ENCODE measurements at places on chromosomes 3 and 15.
A peak's percentile ranks its signal among the peaks of the same experiment; 100 is the strongest.

- no peak for DNase-seq
These were observed 326.9 kb downstream of the UACA start for GRCh38 chr15:70436428-70436827.

DNA sequence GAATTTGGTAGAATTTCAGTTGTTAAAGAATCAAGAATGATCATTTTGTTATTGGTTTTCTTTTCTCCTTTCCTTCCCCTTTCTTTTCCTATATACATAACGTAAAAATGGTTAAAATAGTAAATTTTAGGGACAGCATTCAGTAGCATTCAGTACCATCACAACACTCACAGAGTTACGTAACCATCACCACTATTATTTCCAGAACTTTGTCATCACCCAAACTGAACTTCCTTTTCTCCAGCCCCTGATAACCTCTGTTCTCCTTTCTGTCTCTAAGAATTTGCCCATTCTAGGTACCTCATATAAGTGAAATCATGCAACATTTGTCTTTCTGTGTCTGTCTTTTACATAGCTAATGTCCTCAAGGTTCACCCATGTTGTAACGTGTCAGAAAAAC is 165.3 kb downstream of the AKAP13 start:
- no peak for DNase-seq

DNA sequence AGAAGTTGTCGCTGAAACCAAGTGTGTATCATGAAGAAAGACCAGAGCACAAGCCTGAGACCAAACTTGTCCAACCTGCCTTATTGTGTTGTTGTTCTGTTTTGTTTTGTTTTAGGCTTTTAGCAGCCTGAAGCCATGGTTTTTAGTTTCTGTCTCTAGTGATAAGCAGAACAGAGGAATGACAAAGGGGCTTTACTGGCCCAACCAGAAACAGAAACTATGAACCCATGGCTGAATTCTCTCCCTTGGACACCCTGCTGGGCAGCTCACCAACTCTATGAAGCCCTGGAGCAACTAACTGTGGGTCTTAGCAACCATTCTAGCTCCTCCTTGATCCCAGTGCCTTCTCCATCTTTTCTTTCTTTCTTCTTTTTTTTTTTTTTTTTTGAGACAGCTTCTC is 30.3 kb downstream of the HCLS1 start:
- no peak for DNase-seq

DNA sequence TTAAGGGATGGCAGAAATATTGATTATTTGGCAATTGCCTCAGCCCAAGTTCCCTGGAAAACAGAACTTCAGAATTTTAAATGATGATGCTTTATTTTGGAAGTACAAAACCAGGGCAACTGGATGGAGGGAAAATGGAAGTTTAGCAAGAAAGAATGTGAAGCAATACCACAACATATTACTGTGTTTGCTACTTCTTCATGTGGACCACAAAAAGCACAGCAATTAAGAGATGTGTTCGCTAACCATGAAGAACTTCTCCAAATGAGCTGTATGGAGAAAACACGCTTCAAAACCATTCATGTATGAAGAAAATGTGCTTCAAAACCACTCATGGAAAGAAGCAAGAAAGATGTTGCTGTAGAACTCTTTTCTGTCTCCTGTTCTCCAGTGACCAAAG is 64.7 kb upstream of the ARL6 start:
- no peak for DNase-seq

DNA sequence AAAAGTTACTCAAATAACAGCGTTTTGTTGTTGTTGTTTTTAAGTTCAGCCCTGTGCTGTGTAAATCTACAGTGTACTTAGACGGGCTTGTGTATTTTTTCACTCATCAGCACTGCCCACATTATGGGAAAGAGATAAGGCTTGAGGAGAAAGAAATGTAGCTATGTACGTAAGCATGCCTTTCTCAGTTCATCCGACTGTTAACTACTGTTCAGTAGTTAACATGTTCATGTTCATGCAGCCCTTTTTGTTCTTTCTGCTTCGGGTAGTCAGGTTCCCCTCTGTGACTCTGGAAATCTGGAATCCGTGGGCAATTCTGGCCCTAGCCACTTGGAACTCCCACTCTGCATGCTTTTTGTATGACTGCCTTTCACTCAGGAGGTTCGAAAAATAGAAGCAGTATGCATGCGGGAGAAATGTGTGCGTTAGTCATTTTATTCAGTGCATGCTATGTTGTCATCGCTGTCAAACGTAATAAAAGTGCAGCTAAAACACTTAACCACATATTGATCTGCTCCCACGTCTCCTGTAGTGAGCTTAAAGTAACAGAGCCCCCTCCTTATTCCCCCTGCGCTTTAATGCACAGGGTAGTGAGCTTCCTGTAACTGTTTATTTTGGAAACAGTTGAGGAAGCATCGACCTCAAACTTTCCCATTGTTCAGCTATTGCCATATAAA is 283.1 kb upstream of the NR2F2 start:
- peak; percentile 91 for DNase-seq

DNA sequence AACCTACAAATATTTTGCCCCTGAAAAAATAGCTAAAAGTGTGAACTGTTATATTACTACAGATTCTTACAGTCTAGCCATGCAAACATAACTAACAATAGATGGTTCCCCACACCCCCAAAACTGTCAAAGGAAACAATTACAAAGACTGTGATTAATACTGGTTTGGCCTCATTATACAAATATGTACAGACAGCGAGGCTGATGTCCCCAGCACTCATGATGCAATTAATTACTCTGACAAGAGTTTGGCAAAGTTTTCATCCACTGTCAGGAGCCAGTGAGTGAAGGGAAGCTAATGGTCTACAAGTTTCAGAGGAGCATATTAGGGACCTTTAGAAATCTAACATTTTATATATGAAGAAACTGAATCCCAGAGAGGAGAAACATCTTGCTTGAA is 61.0 kb downstream of the HMG20A start:
- DNase-seq, result peak; percentile 66

DNA sequence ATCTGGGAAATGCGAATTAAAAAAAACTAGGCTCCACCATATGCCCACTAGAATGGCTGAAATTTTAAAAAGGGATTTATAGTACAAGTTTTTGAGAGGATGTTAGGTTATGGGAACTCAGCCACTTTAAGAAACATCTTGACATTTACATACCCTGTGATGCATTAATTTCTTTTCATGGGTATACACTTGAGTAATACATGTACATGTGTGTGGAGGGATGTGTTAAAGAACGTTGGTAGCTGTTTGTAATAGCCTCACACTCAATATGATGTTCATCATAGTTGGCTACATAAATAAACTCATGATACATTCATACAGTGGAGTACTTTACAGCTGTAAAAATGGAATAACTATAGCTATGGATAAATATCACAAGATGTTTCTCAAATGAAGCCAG is 40.9 kb downstream of the MEF2A start:
- no peak for DNase-seq

GRCh38 chr15:68764090-68764489 is 56.6 kb downstream of the ANP32A start:
- DNase-seq, result no peak

DNA sequence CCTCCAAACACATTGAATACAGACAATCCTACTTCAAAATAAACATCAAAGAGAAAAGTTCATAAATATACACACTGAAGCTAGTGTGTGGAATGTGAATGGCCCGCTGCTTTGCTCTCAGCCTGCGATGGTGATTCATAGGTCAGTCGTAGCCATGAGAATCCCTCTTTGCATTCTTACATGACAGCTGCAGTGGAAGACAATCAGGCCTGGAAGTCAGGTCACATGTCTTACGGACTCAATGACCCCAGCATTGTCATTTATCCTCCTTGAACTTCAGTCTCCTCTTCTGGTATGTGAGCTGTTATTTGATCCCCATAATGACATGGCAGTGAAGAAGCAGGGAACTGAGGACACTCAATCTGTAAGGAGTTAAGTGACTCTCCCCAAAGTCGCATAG is 217.8 kb upstream of the EOMES start:
- peak; percentile 86 for DNase-seq

DNA sequence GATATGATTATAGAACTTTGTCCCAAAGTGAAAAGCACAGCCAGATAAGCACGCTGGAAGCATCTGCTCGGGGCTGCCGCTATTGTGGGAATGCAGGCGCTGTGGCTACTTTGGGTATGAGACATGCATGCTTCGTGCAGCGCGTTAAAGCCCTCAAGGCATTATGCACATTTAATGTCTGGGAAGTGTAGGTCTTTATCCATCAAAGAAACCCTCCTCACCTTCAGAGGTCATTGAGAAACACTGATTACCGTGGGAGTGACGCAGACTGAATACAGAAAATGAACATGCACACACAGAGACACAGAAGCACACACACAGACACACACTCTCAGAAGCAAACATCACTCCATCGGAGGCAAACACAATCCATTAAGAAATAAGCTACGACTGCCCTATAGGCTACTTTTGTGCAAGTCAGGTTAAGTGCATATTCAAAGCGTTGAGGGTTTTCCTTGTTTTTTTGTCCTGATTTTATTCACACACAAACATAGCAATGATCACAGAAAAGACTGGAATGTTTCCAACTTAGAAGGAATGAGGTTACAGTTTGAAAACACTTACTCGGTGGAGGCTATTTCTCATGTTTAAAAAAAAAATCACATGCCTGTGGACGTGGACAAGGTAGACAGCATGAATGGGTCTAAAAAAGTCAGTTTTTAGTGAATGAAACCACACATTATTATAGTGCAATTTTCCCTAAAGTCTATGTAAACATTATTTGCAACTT is 68.5 kb downstream of the PLCH1 start:
- DNase-seq, result peak; percentile 29

DNA sequence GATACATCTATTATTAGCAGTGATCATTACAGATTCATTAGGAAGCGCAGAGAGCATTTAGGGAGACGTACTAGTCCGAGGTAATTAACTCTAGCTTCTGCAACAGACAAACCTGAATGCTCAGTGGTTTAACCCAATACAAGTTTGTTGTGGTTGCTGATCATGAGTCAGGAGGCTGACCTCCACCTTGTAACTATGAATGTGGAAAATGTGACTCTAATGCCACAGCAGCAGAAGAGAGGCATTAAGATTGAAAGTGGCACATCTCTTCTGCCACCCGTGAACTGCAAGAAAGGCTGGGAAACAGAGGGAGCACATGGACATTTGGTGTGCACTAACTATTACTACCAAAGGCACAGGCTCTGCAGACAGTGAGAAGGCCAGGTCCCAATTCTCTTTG is 71.2 kb upstream of the C3orf80 start:
- peak; percentile 23 for DNase-seq

GRCh38 chr15:31237043-31237324 is 89.7 kb upstream of the KLF13 start:
- DNase-seq, result no peak

DNA sequence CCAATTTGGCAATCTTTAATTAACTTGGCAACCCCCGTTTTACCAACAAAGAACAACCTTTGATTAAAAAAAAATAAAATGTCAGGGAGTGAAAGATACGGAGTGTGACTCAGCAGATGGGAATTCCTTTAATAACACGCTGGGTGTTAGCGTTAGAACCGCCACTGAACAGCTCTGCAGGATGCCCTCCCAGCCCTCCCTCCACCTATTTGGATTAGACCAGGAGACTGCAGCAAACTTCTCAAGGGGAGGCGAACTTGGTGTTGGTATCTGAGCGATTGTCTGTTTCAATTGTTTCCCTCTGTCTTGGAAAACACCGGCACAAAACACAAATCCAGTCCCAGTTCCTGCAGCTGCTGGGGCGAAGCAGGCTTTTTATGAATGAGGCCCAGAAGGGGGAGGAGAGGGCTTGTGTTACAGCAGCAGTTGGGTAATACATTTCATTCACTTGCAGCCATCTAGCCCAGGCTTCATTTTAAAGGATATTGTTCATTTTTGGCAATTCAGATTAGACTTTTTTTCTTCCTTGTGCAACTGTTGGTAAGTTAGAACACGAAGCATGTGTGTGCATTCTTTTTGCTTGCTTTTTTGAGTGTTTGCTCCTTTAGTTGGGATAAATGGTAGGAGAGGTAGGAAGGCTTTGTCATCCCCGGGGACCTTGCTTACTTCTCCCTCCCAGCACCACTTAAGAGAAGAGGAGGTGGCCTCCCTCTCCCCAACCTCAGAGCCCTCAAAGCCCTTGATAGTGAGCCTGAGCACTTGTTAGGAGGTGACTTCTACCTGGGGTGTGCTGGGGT is 152.3 kb downstream of the IGF1R start:
- DNase-seq, result peak; percentile 79

DNA sequence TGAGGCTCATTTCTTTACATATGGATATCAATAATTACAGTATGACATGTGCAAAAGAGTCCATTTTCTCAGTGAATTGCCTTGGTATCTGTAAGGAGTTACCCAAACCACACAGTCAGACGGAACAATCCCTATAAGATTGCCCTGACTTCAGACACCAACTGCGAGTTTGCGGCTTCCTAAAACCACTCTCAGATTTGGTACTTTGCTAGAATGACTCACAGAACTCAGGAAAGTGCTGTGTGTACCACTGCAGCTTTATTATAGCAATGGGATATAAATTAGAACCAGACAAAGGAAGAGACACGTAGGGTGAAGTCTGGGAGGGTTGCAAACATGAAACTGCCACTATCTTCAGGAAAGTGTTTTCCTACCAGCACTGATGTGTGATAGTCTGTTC is 45.8 kb upstream of the ATP13A3 start:
- DNase-seq, result no peak

- no peak for DNase-seq
These were observed 41.4 kb upstream of the GLCE start for GRCh38 chr15:69119001-69119400.

DNA sequence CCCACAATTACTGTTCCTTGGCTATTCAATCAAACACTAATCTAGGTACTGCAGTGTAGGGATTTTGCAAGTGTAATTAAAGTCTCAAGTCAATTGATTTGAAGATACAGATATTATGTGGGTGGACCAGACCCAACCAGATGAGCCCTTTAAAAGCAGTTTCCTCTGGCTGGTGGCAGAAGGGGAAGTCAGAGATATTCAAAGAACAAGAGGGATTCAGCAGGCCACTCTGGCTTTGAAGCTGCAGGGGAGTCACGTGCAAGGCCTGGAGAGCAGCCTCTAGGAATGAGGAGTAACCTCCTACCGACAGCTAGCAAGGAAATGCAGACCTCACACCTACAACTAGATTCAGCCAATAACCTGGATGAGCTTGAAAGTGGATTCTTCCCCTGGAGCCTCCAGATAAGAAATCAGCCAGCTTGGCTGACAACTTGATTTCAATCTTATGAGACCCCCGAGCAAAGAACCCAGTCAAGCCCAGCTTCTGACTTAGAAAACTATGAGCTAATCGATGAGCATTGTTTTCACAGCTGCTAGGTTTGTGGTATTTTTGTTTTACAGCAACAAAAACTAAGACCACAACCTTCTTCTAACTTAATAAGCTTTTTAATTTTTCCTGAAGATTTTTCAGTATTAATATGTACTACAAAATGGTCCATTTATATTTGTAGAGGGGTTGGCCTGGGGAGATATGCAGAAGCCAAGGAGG is 13.4 kb downstream of the HACD2 start:
- DNase-seq, result no peak

- DNase-seq, result peak; percentile 12
These were observed 142.0 kb upstream of the PDZRN3 start for GRCh38 chr3:73766599-73767381.

DNA sequence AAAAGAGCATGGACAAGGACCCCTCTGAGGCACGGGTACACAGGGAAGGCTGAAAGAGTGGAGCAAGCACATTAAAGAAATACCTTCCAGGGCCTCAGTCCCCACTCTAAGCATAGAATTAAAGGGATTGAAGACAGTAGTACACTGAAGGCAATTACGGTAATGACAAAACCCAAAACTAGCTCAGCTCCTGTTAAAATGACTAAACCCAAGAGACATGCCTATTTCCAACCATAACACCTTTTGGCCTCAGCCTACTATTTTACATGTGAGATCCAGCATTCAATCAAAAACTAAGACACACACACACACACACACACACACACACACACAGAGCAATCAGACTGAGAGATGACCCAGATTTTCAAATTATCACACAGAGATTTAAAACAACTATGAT is 19.8 kb downstream of the MAP4 start:
- DNase-seq, result no peak
